Left renal cortex interstitium (tissue), 4 donors: ENCODE measurements at places on chromosomes 16 and 17.

GRCh38 chr17:64779376-64780095 is 117.4 kb upstream of the SMURF2 start:
- DNase-seq: no peak

GRCh38 chr17:49200423-49201083 is 9.8 kb downstream of the GNGT2 start:
- DNase-seq: no peak

DNA sequence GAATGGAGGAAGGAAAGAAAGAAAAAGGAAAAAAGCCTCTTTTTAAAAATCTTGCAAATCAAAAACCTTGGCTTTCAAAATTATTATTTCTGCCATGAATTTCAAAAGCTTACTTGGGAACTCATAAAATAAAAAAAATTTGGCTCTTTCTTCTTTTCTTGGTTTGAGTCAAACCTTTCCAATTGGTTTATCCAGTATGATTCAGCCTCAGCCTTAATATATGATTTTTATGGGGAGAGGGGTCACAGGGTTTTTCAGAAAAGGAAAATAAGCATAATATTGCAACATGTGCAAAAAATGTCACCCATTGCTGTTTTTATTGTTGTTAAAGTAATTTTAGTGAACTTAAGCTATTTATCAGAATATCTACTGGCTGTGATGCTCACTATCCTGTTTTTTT is 31.2 kb upstream of the HAPSTR1 start:
- no peak for DNase-seq

- no peak for DNase-seq
Measured at GRCh38 chr17:30323262-30323894, 10.5 kb downstream of the TMIGD1 start.

DNA sequence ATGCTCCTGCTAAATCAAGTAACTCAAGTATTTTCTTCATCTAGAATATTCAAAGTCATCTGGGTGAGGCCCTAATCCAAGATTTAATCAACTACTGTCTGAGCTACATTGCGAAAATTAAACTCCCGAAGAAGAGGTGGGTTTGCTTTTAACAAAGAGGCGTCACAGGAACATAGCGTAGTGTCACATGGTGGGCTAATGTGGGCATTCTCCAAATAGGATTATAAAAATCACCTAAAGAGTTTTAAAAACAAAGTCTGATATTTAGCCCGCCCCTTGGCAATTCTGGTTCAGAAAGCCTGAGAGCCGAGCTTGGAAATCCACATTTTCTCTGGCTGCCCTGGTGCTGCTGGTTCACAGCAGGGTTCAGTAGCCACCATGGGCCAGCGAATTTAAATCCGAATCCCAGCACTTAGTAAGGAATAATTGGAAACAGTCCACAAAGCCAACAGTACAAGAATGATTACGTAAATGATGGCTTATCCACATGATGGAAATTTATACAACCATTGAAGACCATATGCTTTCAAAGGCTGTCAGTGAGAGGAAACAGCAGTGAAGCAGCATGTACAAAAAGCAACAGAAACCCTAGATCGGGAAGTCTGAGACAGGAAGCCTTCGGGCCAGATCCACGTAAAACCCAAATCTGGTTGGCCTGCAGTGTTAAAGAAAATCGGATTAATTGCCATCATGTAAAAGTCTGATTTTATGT is 8.8 kb downstream of the PMM2 start:
- DNase-seq: no peak

- no peak for DNase-seq
Measured at GRCh38 chr17:67469208-67469980, 92.3 kb downstream of the PITPNC1 start.

DNA sequence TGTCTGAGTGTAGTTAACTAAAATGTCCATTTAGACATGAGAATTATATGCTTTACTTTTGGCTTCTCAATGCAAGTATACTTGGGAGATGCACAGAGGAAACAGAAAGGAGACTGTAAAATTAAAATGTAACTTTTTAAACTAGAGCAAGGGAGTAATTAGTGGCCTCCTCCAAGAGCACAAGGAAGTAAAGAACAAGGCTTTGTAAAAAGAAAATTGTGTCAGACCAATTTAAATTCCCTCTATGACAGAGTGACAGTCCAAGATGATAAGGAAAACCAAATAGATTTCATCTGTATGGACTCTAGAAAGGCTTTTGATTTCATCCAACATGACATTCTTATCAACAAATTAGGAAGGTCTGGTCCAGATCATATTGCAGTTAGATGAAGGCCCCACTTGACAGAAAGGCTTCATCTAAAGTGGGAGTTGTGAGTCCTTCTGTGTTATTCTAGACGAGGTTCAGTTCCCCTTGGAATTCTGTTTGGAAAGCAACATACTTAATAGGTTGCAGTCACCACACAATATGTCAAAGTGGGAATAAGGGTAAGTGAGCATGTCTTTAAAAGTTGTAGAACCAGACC is 6.5 kb upstream of the CAPNS2 start:
- DNase-seq: no peak

DNA sequence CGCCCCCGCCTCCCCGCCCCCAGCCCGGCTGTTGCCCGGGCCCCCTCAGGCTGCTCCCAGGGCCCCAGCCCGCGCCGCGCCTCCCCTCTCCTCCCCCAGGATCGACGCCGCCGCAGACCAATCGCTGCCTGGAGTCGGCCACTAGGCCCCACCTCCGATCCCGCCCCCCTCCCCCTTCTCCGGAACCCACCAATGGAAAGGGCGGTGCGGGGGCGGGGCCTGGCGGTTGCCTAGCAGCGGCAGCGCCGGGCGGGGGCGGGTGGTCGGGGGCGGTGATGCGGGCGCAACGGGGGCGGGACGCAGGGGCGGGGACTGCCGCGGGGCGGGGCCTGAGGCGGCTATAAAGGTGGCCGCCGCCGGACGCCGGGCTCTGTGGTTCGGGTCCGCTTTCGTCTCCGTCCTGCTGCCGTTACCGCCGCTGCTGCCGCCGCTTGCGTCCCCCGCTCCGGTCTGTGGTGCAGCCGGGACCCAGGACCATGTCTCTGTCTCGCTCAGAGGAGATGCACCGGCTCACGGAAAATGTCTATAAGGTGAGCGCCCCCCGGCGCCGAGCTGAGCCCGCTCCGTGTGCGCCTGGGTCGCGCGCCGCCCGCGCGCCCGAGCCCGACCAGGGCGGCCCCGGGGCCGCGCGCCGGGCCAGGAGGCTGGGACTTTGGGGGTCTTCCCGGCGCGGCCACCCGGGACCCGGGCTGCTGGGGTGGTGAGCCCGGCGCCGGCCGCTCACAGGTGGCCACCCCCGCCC is at the start of gene BAIAP2:
TSS of gene BAIAP2 (plus strand) at position 373 of the 742 bp plus-strand sequence. CDS start at position 477, 104 bp downstream.
- DNase-seq: peak; percentile 86

DNA sequence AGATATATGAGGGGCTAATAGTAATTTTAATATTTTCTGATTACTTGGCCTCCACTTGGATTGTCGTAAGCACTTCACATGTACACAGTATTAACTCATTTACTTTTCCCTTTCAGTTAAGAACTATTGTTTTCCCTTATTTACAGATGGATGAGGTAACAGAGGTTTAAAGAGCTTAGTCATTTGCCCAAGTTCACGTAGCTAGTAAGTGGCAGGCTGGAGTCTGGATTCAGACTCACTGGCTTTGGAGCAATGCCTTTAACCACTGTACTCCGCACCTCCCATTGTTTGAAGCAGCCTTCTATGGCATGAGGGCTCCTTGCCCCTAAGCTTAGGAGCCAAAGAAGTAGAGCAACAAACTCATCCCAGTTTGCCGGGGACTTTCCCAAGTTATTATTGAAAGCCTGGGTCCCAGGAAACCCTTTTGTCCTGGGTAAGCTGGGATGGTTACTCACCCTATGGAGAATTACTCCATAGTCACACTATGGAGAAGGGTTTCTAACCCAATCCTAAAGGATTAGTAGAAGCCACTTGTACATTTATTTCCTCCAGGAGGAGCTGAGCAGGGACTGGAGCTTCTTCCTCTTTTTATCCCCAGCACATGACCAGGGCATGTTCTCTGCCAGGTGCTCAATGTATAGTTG is 12.3 kb downstream of the FOXL1 start:
- DNase-seq: no peak

- DNase-seq: no peak
Measured at GRCh38 chr17:7141824-7142223, 27.2 kb upstream of the ASGR2 start.

GRCh38 chr17:2068031-2068518 is 13.2 kb downstream of the HIC1 start:
- no peak for DNase-seq

- DNase-seq: peak; percentile 49
Measured at GRCh38 chr16:27374804-27375425, 27.1 kb upstream of the IL21R start.

DNA sequence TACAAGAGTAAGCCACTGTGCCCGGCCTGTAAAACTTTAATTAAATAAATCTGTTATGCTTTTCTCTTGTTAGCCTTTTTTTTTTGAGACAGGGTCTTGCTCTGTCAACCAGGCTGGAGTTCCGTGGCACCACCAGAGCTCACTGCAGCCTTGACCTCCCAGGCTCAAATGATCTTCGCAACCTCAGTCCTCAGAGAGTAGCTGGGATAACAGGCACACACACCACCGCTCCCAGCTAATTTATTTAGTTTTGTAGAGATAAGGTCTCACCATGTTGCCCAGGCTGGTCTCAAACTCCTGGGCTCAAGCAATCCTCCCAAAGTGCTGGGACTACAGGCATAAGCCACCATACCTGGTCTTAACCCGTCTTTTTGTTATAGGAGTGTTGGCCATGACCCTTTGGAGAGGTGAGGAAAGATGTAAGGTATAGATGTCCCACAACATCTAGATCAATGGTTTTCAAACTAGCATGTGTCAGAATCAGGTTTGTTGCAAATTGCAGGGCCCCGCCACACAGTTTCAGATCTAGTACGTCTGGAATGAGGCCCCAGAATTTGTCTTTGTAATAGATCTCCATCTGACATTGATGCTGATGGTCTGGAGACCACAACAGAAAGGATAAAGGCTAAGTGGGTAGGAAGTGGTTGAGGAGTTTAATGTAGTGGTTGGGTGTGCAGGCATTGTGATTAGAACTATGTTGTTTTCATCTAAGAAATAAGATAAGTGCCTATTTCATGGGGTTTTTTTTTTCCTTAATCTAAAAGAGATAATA is 4.3 kb upstream of the GGA2 start:
- no peak for DNase-seq
